ENCODE measurements at places on chromosomes 2 and 18.

DNA sequence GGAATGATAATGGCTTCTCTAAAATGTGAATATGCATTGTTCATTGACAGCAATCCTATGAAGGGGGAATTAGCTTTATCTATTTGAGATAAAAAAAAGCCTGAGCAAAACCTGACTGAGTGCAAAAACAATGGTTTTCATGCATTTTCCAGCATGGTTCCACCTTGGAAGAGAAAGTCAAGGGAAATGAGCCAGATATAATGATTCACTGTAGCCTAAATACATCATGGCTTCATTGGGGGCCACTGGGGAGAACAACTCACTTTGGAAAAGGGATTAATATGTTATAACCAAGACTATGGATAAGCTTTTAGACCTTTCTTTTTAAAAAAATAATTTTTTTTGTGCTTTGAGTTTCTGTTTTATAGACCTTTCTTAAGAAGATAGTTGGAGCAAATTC is 679.7 kb downstream of the NYAP2 start:
- no peak for DNase-seq

GRCh38 chr2:189681203-189681602 is 6.7 kb downstream of the ANKAR start:
- no peak for DNase-seq

DNA sequence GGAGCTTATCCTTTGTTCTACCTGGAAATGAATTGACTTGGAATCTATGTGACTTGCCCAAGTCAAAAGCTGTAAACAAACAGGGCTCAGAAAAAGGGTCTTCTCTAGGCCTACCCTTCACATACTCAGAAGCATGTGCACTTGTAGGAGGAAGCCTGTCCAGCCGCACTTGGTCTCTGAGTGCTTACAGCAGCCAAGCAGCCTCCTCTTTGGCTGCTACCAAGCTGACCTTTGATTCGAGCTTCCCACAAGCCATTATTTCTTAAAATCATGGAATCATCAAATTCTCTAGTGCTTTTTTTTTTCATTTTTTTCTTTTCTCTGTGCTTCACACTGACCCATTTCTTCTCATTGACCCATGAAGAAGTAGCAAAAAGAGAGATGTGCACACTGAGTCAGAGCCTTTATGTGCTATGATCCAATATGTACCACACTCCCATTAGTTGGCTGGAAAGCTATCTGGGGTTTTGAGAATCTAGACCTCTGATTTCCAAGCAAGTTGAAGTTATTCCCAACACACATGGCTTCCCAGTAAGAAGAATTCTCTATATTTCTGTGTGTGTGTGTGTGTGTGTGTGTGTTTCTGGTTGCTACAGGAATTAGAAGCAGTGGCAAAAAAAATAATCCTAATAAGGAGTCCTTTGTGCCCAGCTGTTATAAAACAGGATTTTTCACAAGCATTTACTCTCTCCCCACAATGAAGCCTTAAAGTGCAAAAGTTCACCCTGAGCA is 550.3 kb upstream of the TNP1 start:
- DNase-seq = no peak

- DNase-seq = no peak
Measured at GRCh38 chr2:54461261-54461660, 5.1 kb downstream of the SPTBN1 start.

DNA sequence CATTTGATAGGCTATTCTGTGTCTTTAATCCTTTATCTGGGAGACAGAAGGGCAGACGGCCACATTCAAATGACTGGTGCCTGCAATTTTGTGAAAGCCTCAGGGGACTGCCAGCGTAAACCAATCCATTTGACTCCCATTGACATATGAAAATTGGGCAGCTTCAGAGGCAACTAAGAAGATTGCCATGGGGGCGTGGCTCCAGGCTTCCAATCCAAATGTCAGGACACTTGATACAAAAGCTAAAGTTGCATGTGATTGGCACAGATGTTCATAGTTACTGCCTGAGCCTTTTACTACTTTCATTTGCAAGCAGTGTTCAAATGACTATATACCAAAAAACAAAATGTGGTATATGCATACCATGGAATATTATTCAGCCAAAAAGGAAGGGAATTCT is 42.0 kb downstream of the SPC25 start:
- DNase-seq = no peak

DNA sequence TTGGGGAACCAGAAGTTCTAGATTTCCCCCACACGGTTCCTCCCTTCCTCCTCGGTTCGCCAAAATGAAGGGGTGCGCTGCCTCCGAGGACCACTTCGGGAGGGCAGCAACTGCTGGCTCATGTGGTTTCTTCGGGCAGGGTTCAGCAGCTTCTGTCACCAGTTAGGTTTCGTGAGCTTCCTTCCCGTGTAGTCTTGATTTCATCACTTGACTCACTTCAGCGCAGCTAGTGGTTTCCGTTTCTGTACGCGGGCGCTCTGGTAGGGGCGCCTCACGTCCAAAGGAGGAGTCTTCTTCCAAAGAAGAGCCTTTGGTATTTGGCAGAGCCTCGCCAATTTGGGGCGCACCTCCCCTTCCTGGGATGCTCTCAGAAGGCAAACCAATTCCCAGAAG is 485 bp upstream of the GALNT3 start:
- DNase-seq = no peak

DNA sequence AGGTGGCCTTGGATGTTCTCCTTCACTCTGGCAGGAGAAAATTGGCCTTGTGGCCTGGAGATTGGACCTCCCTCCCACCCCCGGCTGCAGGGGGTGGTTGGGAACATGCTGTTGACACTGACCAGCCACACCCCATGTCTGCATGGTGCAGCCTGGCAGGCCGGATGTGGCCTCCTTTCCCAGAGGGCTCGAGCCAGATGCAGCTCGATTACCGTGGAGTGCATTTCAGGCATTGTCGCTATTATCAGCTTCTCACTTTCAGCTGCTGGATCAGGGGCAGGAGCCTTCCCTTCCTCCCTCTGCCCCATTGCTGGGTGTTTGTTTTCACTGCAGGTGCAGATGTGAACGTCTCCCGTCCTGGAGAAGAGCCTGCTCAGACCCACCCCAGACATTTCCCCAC is 211.0 kb upstream of the SIX2 start:
- DNase-seq = no peak

- no peak for DNase-seq
Measured at GRCh38 chr18:28485918-28486317, 309.0 kb upstream of the CDH2 start.

- no peak for DNase-seq
Measured at GRCh38 chr2:22691666-22692065, 693.3 kb upstream of the KLHL29 start.

DNA sequence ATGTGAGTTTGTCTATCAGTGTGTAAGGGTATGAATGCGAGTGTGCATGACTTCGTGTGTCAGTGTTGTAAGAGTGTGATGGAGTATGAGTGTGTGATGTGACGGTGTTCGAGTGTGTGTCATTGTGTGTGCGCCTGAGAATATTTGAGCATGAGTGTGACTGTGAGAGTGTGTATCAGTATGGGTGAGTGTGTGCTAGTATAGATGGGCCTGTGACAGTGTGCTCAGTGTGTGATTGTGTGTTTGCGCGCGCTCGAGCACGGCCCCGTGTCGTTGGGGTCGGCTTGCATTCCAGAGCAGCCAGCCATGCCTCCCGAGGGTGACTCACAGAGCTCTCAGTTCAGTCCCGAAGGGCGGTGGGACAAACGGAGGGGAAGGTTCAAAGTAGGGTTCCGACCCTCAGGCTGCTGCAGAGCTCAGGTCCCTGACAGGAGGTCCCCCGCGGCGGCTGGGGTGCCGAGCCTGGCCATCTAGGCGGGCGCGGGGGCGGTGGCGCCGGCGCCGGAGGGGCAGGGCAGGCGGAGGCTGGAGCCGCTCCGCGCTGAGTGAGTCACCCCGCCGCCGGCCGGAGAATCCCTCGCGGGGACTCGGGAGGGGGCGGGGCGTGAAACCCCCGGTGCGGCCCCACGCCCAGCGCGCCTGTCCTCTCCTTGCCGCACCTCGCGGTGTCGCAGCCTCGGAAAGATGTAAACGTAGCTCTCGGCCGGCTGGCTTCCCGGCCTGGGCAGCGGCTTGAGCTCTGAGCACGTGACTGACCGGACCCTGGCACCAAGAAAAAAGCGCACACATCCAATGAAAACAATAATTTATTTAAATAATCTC is 3.8 kb downstream of the DLX2 start:
- DNase-seq = no peak

DNA sequence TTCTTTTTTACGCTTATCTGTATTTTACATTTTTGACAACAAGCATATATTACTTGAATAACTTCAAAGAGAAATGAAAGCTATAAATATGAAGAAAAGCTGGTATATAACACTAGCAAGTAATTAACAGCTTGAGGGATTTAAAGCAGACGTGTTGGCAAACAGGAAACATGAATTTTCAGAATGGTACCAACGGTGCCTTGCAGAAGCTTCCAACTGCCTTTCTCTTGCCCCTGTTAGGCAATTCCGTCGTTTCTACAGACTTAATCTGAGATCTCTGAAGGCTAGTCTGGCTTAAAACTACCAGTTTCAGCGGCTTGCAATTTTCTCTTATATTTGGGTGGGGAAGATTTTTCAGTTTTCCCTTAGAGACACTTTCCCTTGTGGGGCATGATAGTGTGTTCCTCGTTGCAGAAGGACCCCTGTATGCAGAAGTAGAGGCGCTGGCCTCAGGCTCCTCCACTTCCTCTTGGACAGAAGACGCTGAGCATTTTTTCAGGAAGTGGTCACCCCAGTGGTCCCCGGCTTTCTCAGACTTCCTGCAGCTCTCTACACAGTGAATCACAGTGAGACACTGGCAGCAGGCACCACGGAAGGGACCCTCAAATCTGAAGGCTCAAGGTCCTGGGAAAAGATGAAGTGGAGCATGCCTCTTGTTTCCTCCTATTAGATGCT is 56.2 kb upstream of the SLC16A14 start:
- no peak for DNase-seq

GRCh38 chr2:28344756-28345373 is 47.8 kb upstream of the FOSL2 start:
- DNase-seq = no peak

GRCh38 chr2:29146197-29146596 is 31.0 kb downstream of the CLIP4 start:
- no peak for DNase-seq

DNA sequence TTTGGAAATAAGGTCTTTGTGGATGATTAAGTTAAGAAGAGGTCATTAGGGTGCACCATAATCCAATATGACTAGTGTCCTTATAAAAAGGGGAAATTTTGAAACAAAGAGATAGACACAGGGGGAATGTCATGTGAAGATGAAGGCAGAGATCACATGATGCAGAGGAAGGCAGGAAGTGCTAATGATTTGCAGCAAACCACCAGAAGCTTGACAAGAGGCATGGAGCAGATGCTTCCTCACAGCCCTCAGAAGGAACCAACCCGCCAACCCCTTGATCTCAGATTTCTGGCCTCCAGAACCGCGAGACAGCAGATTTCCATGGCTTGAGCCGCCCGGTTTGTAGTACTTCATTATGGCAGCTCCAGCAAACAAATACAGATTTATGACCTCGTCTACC is 17.4 kb upstream of the SMARCAL1 start:
- no peak for DNase-seq

GRCh38 chr2:134420259-134420658 is 166.4 kb downstream of the MGAT5 start:
- DNase-seq = no peak

DNA sequence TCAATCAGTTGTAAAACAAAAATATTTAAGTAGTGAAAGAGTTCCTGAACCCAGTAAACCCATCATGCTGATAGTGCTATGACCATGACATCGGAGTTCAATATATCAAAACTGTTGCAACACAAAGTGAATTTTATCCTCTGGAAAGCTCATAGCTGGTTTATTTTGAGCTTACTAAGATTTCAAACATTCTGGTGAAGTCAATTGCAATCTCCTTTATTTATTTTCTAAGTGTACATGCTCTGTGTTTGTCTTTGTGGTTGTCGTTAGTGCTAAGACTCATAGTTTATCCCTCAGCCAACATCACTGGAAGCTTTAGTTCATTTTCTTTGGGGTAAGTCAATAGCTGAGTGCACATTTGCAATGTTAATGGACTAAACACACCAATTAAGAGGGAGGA is 91.9 kb downstream of the QPCT start:
- no peak for DNase-seq

- no peak for DNase-seq
Measured at GRCh38 chr2:65660340-65660739, 227.9 kb upstream of the SPRED2 start.

DNA sequence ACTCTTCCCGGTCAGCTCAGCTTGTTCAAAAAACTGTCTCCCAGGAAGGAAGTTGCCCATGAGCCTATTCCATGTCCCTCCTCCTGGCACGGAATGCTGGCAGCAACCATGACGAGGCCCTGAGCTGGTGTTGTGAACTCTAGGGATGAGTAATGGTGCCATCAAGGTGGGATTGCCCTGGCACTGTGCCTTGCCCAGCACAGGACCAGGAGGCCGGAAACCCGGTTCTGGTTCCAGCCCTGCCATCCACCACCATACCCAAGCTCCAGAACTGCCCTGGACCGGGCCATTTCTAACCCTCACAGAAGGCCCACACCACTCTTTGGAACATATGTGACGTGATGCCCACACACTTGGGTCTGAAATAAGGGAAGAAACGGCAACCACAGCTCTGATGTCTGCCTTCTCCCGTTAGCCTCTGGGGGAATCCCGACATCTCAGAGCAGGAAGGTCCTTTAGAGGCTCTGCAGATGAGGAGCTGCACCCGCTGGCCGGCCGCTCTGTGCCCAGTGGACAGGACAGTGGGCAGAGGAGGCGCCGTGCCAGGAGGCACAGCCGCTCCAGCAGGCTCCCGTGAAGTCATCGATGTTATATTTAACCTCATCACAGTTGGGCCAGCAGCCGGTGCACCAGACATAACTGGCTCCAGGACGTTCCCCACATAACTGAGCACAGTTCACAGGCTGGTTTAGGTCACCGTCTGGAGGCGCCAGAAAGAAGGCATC is 462.1 kb upstream of the ID2 start:
- DNase-seq = no peak

GRCh38 chr2:26672112-26672817 is 20.3 kb upstream of the KCNK3 start:
- DNase-seq = no peak

- no peak for DNase-seq
Measured at GRCh38 chr2:223548194-223548593, 54.0 kb downstream of the SCG2 start.

DNA sequence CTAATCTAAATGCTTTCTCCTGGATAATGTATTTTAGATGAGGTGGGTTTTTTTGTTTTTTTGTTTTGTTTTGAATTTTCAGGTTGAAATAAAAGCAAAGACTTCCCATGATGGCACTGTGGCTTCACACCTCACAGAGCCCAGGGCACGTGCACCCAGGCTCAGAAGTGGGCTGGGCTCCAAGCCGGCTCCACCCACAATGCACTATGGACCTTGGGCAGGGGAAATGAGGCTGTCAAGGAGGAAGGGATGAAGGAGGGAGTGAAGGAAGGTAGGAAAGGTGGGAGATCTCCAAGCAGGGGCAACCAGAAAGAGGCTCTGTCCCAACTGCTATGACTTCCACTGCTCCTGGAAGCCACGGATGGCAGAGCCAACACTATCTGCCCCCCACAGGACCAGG is 60.4 kb downstream of the BIN1 start:
- no peak for DNase-seq

- no peak for DNase-seq
Measured at GRCh38 chr18:35513181-35513936, 15.6 kb upstream of the INO80C start.

- DNase-seq = no peak
Measured at GRCh38 chr2:226647621-226648518, 151.8 kb downstream of the IRS1 start.
